Stimulated activated CD4-positive, alpha-beta T cell treated with anti-CD3 and anti-CD28 coated beads, Interleukin-1b, Interleukin-23, amount 100 ng/mL, for 1 hour (primary cell): ENCODE measurements at places on chromosomes 5 and 9.

GRCh38 chr5:132438917-132439316 lies 51.7 kb downstream of the IRF1 start:
- no peak for DNase-seq

DNA sequence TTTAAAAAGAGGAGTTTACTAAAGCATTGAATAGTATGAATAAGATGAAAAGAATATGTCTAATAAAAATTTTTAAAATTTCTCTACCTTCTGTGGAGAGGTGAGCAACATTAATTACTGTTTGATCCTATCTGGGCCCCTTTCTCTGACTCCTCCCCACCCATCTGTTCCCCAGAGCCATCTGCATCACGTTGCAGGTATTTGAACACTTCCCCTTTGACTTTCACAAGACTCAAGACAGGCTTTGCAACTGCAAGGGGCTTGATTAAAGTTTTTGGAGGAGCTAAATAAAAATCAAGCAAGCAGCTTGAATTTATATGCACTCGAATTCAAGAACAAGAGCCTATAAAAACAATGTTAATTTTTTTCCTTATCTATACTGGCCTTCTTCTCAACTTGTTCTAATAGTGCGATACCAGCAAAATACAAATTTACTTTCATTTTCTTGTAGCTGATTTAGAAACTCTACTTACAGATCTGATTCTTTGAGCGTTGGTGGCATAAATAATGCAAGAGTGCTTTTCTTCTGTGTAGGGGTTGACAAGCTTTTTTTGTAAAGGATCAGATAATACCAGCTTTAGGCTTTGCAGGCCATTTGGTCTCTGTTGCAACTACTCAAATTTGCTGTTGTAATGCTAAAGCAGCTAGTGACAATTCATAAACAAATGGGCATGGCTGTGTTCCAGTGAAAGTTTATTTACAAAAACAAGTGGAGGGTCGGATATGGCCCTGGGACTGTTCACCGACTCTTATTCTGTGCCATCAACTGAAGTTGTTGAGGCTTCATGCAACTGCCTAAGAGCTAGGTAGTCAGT lies 21.2 kb downstream of the TXNDC8 start:
- DNase-seq = no peak

GRCh38 chr9:89864257-89864656 lies 259.4 kb downstream of the GADD45G start:
- no peak for DNase-seq

- DNase-seq = no peak
Observed at GRCh38 chr9:91677331-91677730, 253.7 kb upstream of the NFIL3 start.

GRCh38 chr5:176577312-176578176 lies 28.4 kb downstream of the CDHR2 start:
- no peak for DNase-seq

- no peak for DNase-seq
Observed at GRCh38 chr5:3517348-3517747, 78.3 kb upstream of the IRX1 start.

- DNase-seq = no peak
Observed at GRCh38 chr9:124769549-124770358, 1.4 kb downstream of the NR6A1 start.

DNA sequence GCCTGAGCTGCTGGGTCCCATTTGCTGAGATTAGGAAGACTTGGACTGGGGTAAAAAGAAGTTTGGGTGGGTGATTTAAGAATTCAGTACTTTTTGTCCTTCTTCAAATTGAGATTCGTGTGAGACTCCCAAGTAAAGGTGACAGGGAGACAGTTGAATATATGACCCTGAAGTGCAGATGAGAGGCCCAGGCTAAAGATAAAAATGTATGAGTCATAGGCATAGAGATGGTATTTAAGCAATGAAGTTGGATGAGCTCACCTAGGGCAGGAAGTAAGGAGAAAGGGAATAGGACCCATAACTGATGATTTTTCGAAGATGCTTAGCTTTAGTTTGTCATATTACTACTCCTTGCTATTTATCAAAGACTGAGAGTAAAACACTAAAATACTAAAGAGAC lies 255.9 kb upstream of the ADRA1B start:
- DNase-seq = no peak

GRCh38 chr9:13915131-13915530 lies 398.8 kb downstream of the NFIB start:
- no peak for DNase-seq

DNA sequence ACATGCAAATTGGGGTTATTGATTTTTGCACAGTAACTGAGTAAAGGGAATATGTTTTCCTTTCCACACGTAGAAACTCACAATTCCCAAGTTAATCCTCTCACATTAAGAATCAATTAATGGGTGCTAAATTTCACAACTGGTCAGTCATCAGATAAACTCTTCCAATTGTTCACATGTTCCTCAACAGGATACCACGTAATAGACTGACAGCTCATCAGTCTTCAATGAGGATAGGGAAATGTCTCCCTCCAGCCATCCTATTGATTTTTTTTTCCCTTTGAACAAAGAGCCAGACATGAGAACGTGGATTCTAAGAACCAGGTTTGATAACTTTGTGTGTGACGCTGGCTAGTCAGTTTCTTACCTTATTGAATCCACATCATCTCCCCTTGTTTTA lies 768 bp upstream of the CER1 start:
- no peak for DNase-seq

DNA sequence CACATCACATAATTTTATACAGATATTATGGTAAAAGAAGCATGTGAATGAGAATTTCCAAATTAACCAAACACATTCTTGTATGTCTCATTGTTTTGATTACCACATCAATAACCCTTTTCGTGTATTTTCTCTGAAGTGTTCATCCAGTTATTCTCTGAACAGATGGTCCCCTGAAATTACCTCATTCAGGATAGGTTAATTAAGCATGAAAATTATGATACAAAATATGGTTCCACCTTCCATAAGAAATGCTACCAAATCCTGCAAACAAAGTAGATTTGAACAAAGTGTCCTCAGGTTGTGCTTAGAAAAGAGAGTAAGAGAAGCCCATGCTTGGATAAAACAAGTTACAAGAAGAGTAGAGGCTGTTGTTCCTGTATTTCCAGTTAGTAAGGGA lies 83.1 kb upstream of the LMNB1 start:
- DNase-seq = no peak

DNA sequence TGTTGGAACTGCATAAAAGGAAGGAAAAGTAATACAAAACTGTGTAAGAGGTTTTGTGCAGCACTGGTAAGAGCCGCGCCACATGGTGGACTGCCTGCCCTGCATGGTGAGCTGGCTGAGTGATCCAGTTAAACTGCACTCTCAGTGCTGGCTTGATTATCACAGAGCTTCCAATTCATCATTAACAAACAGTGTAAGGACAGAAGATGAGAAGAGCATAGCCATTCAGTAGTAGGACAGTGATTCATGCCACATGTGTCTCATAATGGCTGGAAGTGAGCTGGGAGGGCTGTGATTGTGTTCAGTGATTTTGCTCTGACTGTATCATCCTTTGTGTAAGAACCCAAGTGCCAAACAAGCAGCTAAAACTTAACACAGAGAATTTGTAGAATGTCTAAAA lies 14.1 kb downstream of the ASPN start:
- DNase-seq = no peak

DNA sequence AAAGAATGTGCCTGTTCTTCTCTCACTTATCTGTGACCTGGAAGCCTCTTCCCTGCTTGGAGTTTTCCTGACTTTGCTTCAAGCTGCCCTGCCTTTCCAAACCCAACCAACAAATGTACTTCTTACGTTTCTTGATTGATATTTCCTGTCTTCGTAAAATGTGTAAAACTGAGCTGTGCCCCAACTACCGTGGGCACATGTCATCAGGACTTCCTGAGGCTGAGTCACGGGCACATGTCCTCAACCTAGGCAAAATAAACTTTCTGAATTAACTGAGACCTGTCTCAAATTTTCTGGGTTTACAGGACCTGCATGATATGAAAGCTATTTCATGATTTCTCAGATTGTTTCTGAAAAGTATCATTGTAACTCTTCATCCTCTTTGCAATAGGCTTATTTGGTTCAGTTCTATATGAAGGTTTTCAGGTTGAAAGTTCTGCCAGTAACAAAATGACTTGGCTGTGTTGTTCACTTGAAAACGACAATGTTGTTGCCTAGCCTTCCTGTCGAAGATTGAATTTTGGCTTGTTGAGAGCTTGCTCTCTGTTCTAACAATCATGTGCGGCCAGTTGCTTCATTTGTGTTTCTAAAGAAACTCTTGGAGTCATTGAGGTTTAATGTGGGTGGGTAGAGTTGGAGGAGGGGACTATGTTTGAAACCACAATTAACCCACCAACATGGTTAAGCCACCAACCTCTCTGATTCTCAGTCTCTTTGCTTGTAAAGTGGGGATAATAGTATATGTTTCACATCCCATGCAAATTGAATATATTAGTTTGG lies 145.6 kb downstream of the FBXL7 start:
- no peak for DNase-seq

GRCh38 chr9:82082563-82082962 lies 94.0 kb downstream of the SPATA31D1 start:
- no peak for DNase-seq

- DNase-seq = no peak
Observed at GRCh38 chr5:123444016-123444415, 20.8 kb upstream of the CEP120 start.

GRCh38 chr9:38336341-38336740 lies 56.2 kb upstream of the ALDH1B1 start:
- no peak for DNase-seq

DNA sequence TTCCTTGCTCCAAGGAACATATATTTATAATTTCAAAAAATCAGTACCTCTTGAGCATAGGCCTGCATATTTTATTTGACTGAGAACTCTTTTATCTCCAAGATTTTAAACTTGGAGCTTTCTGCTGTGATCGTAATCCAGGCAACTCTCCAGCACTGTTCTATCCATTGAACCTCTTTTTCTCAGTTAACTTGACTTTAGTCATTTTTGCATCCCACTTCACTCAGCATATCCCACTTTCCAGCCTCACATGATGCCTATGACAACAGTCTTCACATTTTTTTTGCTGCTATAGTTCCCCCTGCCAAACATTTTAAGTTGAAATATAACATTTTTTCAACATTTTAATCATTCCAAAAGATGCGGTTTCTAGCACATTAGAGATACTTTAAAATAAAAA lies 9.1 kb upstream of the PSIP1 start:
- no peak for DNase-seq

GRCh38 chr9:105912863-105913516 lies 218.6 kb downstream of the TMEM38B start:
- no peak for DNase-seq

- no peak for DNase-seq
Observed at GRCh38 chr5:36535378-36535777, 71.0 kb upstream of the SLC1A3 start.

GRCh38 chr5:8906303-8906967 lies 639.4 kb downstream of the SEMA5A start:
- DNase-seq = no peak

DNA sequence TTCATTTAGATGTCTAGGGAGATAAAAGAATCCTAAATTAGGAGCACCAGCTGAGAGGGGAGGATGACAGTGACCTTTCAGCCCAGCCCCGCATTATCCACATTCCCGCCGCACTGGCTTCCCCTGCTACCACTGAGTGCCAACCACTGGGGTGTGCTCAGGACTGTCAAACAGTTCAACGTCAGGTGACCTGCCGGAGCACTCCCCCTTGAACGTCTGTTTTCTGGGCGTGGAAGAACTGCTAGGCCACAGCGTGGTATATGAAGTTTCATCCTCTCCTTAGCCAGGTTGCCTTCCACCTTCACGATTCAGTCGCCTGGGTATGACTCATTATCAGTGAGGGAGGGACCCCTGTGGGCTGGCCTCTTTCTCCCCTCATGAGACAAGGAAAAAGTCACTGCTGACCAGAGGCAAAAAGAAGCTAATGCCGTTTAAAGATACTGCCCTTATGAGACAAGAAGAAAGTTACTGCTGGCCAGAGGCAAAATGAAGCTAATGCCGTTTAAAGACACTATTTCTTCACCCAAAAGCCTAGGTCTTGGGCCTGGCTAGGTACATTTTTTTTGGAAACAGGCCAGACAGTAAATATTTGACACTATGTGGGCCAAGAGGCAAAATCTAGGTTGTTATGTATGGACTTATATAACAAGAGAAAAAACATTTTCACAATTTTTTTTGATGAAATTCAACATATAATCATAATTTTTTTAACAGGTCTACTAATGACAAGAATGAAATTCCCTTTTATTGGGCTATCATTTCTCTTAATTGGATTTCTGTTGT lies 4.6 kb downstream of the NMRK1 start:
- DNase-seq = no peak

GRCh38 chr5:27465140-27465539 lies 426.8 kb upstream of the CDH9 start:
- no peak for DNase-seq

DNA sequence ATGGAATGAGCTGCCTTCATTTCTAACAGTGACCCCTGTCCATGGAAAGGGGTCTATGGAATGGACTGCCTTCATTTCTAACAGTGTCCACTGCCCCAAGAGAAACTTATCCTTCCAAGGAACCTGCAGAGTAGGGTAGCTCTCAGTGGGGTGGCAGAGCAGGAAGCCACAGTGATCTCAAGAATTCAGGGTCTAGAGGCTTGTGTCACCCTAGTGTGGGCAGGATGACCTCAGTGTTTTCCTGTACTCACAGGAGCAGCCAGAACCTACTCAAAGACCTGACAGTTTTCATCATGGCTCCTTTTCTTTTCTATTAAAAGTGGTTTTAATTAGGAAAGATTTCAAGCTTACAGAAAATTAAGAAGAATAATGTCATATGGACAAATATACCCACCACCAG lies 27.5 kb downstream of the SEC61B start:
- DNase-seq = no peak

GRCh38 chr5:114830114-114830513 lies 339.6 kb downstream of the TRIM36 start:
- no peak for DNase-seq

- DNase-seq = no peak
Observed at GRCh38 chr5:106825374-106825773, 845.4 kb downstream of the EFNA5 start.

- no peak for DNase-seq
Observed at GRCh38 chr9:34891386-34891785, 66.7 kb upstream of the PHF24 start.

GRCh38 chr5:151811593-151812321 lies 40.0 kb downstream of the G3BP1 start:
- no peak for DNase-seq

DNA sequence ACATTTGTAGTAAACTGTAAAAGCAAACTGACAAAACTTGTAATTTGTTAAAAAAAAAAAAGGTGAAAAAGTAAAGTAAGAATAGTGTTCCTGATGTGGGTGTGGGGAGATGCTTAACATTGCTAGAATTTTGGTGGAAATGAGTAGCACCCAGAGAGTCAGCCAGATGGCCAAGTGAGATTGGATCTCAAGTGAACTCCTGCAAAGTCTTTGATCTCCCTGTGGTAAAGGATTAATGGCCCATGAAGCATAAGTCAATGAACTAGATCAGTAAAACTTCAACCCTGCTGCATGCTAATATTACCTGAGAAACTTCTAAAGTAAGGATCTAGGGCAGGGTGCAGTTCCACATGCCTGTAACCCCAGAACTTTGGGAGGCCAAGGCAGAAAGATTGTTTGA lies 19.0 kb upstream of the FAM169A start:
- DNase-seq = no peak

GRCh38 chr5:29462241-29462640 lies 1731.2 kb upstream of the CDH6 start:
- no peak for DNase-seq
